ENCODE measurements at places on chromosomes 11 and 22.

DNA sequence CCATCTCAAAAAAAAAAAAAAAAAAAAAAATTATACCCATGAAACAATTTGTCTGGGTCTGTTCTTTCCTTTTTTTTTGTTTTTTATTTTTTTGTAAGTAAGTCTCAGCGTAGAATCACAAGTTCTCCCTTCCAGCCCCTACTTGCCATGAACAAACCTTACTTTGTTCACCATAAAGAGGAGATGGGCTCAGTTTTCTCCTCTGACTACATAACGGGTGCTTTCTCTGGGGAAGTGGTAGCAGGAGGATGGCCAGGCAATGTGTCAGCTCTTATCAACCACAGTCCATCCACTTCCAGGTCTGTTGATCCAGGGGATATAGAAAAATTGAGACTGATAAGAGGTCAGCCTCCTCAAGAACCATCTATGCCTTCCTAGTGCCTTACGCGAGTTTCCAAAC lies 11.0 kb downstream of the ASCC2 start:
- DNase-seq: no peak

DNA sequence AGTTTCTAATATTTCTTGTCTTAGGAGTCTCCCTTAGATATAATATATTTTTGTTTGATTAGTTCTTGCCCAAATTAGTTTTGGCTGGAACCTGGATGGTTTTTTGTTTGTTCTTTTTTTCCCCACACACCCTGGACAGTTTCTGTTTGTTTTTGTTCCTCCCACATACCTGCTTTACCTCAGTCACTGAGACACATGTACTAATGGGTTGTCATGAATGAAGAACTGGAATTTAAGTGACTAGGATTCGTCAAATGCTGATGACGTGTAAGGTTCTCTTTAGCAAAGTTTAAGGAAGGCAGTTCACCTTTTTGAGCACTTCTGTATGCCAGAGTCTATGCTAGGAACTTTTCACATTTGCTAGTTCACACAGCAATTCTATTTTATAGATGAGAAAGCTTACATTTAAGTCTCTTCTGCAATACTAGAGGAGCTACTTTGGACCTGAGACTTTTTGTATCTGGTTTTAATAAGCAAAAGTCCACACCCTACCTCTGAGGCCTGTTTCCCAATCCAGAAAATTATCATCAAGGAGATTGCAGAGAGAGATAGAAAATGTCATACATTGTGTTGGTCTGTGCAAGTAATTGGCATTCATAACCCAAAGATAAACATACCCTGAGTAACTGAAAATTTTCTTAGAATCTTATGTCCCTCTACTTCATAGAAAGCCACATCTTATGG lies 86.7 kb upstream of the RAB1B start:
- DNase-seq: no peak

DNA sequence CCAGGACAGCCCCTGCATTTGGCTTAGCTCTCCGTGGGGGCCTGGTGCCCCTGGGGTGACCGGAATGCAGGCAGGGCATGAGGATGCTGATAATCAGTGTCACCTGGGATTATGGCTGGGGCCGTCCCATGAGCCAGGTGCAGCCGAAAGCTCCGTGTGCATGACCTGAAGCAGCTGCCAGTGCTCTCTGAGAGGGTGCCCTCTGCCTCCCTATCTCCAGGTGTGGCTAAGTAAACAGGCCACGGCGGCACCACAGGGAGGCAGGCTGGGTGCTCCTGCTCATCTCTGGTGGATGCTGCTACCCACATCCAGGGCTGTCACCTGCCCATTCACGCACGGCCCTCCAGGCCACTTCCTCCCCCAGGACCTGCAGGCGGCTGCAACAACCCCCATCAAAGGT lies 29.8 kb downstream of the DUSP8 start:
- no peak for DNase-seq

GRCh38 chr11:111530091-111530490 lies 10.4 kb upstream of the LAYN start:
- DNase-seq: no peak

- DNase-seq: no peak
Observed at GRCh38 chr11:72766152-72766902, 14.1 kb upstream of the ARAP1 start.

GRCh38 chr22:39296981-39297489 lies 22.4 kb downstream of the RPL3 start:
- no peak for DNase-seq

DNA sequence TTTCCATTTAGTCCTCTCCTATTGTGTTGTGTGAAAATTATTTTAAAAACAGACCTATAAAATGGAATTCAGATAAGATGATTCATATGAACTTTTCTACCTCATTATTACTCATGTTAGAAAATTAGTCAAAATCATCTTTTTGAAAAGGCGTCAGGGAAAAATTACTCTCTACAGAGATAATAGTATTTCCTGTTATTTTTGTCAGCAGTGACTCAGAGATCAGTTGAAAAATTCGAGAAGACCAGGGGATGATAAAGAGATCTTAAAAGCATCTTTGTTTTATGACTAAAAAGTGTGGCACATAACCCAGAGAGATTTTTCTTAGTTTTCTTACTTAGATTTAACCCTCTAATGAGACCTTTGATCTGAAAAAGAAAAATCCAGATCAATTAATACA lies 157.9 kb upstream of the CARD18 start:
- no peak for DNase-seq

GRCh38 chr11:46669711-46670139 lies 30.7 kb downstream of the ARHGAP1 start:
- DNase-seq: no peak

- DNase-seq: no peak
Observed at GRCh38 chr11:87501388-87501787, 463.7 kb downstream of the TMEM135 start.

DNA sequence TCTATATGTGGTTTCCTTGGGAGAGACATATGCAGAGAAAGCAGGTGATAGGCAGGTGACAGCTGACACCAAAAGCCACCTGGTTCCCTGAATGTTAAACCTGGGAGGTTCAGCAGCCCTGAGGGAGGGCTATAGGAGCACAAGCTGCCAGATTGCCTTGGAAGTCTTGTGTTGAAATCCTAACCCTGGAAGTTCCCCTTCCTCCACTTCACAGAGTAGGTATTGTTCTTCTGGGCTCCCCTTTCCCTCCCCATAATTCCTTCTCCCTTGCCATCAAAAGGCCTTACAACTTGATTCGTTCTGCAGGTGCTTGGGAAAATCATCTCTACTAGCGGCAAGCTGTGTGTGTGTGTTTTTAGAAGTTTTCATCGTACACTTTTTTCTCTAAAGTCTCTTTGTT lies 5.4 kb downstream of the LDLRAD3 start:
- no peak for DNase-seq

DNA sequence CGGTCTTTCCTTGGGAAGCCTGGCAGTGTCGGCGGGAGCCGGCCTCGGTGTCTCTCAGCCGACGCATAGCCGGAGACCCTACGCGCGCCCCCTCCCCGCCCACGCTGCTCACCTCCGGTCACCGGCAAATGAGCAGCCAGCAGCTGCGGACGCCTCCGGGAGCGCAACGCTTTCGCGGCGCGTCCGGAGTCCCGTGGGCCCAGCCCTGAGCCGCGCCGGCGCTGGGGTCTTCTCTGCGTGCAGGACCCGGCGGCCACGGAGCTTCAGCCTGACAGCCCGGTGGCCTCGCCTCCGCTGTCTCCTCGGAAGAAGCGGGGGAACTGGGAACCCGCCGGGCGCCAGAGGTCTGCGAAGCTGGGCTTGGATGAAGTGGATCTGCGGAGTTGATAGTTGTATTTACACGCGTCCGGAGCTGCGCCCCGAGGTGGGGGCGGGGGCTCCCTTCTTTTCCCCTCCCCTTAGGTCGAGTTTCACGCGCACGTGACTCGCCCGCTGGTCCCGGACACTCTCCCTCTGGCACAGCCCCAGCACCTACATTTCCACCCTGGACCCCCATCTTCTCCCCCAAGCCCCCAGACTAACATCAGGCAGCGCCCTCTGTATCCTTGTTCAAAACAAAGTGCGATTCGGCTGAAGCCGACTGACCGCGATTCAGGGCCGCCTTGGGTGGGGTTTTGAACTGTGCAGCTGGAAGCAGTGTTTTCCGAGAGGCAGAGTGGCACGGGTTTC lies at the start of gene SLC43A1:
SLC43A1 (minus strand) TSS at position 371 of the 729 bp plus-strand sequence. CDS start 1,591 bp downstream, outside the sequence.
- peak; percentile 65 for DNase-seq

DNA sequence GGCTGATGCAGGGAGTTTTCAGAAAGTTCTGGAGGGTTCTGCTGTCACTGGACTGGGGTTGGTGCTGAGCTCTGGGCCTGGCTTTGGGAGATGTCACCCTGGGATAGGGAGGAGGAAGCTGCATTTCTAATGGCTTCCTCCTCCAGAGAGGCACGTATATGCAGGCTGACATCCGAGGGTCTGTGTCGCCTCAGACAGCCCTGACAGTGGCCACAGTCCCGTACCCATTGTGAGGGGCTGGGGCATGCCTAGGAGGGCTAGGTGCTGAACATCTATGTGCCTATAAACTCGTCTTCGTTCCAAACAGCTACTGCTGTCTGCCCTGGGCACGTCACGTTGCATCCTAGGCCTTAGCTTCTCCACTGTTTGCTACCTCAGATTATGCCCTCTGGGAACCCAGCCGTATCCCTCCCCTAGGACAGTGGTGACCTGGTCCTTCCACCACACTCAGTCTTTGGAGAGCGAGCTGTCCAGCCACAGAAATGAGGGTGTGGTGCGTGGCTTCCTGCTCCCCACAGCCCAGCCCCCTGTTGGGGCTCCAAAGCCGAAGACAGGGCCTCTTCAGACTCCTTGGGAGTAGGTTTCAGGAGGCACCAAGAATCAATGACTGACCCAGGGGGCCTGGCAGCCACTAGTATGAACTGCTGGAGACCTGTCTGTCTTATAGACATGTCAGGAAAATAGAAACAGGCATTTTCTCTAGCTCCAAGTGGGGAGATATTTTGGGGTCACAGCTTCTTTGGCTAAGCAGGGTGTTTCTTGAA lies 26.4 kb downstream of the ADAMTS15 start:
- no peak for DNase-seq

DNA sequence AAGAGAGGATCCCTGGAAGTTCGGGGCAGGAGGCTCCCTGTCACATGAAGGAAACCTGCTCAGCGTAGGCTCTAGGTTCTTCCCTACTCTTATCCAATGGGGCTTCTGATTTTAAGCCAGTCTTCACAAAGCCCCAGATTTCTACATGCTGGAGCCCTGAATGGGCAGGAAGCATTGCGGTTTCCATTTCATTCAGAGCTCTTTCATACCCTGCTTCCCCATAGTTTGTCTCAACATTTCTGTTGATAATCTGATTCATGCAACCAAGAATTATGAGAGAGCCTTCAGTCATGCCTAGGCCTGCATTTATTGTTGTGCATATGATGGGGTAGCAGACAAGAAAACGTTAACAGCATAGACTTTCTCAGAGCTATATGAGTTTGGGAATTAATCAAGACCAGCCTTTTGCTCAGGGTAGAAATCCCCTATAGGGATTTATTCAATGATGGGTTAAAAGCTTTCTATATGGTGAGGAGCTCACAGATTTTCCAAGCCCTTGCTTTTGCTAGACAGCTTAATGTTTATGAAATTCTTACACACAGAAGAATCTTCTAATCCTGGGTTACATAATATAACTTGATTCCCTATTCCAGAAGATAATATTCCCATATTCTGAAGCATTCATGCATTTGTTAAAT lies 15.9 kb downstream of the OR51B4 start:
- DNase-seq: no peak

- DNase-seq: peak; percentile 29
Observed at GRCh38 chr11:120527111-120527761, 15.7 kb downstream of the GRIK4 start.

DNA sequence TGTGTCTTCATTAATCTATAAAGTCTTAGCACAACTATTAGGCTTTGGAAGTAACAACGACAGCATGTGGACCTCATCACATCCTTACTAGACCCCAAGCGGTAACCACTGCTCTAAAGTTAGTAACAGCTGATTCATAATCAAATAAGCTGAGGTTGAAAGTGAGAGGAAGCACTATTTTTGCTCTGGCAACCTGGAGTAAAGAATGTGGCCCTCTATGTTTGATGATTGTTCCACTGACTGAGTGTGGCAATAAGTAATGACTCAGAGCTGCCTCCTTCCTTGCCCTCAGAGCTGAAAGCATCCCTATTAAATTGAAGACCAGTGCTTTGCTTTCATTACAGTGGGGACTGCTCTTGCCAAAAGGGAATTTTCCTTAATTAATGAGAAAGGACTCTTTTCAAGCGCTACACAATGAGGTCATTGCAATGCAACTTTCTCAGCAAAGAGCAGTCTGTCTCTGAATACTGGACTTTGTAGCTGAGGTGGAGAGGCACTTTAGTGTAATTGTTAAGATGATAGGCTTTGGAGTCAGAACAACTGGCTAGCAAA lies 906.1 kb upstream of the RAG2 start:
- no peak for DNase-seq

- DNase-seq: no peak
Observed at GRCh38 chr11:65657426-65657825, 5.3 kb downstream of the RELA start.

DNA sequence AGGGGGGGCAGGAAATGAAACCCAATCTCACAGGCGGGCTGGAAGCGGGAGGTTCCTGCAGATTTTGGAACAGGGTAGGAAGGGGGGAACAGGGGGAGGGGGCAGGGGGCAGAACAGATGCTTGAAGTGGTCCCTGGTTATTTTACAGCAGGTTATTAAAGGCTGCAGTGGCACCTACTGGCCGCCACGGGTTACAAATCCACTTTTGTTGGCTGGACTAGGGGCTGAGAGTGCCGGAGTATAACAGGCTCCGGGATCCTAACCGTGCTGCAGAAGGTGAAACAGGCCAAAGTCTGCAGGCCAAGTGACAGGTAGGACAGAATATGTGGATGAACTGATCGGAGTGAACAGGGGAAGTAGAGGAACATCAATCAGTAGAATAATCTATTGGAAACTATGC lies 2.5 kb downstream of the ROBO3 start:
- DNase-seq: no peak

GRCh38 chr11:73314117-73314961 lies 6.3 kb downstream of the ARHGEF17 start:
- DNase-seq: peak; percentile 68

GRCh38 chr11:97909614-97910399 lies 1110.9 kb upstream of the CNTN5 start:
- DNase-seq: no peak

- DNase-seq: no peak
Observed at GRCh38 chr11:130738611-130739010, 177.7 kb downstream of the SNX19 start.

- DNase-seq: no peak
Observed at GRCh38 chr11:30360741-30361140, 37.8 kb downstream of the ARL14EP start.

All from uterus (tissue), 4 donors.